ENCODE measurements at places on chromosomes 4 and X. TPM values are rescaled to one million over a fixed set of nuclear protein-coding genes. Genes with fewer than 3 reads are reported as not detected.

GRCh38 chrX:80876877-80877276, 67.2 kb upstream of the BRWD3 start:
- DNase-seq: no peak

- DNase-seq: no peak
Observed at GRCh38 chr4:123064390-123064789, 142.0 kb upstream of the NUDT6 start.

GRCh38 chr4:26522478-26522877, 32.2 kb upstream of the CCKAR start:
- DNase-seq: no peak

DNA sequence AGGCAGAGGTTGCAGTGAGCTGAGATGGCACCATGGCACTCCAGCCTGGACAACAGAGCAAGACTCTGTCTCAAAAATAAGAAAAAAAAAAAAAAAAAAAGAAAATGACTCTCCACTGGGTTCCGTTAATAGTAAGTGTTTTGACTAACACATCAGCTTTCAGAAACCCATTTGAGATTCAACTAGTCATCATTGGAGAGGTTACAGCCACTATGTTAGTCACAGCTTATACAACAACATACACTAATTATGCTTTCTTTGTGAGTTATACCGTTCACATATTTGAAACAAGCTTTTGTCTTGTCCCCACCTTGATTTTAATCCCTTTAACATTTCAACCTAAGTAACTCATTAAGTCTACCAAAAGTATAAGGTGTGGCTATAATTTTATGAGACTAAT, 48.2 kb downstream of the HADH start:
- DNase-seq: no peak

TMEM154 gene
- total RNA-seq: 0.48 TPM

DNA sequence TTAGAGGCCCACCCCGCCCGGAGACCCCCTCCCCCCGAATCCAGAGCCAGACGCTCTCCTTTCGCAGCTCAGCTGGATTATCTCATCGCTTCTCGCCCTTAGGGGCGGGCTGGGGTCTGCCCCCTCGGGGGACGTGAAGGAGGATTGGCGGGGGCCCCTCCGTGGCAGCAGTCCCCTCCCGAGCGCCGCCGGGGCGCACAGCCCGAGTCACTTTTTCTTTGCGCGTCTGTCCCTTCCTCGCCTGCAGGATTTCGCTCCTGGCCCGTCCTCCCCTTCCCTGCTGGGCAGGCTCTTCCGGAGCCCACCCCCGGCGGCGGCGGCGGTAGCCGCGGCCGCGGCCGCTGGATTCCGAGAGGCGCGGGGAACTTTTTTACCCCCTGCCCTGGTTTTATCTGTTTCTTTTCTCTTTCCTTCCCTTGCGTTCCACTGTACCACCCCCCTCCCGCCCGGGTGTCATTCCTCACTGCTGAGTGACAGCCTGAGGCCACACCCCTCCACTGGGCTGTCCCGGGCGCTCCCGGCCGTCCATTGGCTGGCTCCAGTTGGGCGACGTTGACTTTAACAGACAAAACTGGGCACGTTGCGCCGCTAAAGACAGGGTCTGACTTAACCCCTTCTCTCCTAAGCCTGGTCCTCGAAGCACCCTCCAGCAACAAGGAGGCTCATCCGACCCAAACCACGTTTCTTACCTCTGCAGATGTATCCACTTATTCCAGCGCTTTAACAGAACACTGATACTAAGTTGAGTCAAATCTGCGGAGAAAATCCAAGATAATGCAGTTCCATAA, 492 bp upstream of the NKX3-2 start:
- DNase-seq: peak; percentile 86

- no peak for DNase-seq
Observed at GRCh38 chrX:9148615-9149399, 114.9 kb upstream of the FAM9B start.

DNA sequence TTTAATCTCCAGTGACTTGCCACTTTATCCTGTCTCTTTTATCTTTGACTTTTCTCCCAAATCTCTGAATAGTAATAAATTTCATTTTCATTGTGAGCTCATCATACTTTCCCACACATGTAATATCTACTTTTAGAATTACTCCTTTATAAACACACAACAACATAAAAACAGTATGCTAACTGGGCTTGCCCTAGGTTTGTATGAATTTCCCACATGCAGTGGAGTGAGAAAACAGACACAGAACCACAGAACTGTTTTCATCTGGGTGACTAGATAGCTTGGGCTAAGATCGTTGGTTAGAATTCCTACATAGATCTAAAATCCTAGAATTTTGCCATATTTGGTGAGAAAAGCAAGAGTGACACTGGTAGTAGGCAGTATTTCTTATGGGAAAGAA, 409.5 kb downstream of the SPRY1 start:
- no peak for DNase-seq

- no peak for DNase-seq
Observed at GRCh38 chr4:7389719-7390118, 45.0 kb downstream of the PSAPL1 start.

MAGEA4 gene
- total RNA-seq: not detected

DNA sequence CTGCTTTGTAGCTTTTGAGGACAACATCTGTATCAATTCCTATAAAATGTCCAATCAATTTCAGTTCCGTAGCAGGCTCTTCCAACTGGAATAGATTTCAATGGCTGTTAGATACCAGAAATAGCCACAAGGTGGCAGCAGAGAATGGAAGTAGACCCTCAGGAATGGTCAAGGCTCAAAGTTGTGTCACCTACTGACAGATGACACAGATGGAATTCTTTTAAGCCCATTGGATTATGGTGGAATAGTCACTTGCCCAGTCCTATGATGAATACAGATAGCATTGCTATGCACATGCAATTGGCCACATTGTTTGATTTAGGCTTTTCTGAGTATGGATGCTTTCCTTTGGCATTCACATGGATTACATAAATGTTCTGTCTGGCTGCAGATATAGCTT, 130.4 kb upstream of the RADX start:
- no peak for DNase-seq

DNA sequence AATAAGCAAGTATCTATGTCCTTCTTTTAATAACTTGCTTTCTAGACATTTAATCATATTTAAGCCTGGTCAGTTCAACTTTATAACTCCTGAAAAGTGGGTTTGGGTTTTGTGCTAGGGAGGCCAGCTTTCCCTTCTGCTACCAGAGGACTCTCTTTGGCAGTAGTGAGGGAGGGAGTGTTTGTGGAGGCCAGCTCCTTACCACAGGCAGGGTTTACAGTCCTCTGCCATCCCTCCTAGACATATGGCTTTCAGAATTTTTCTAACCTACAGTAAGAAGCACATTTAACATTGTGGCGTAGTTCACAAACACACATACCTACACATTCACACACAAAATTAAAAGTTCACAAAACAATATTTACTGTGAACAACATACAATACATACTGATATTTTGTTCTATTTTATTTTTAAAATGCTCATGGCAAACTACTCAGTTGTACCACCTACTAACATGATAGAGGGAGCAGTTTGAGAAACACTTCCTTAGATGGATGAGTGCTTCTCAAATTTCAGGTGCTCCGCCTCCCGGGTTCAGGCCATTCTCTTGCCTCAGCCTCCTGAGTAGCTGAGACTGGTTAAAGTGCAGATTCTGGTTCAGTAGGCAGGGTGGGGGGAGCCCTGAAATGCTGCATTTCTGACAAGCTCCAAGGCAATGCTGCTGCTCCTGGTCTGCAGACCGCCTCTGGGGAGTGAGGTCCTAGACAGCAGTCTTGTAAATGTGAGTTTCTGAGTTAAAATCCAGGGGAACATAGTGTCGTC, 86.7 kb downstream of the PTTG2 start:
- DNase-seq: no peak
